Activated naive CD4-positive, alpha-beta T cell treated with anti-CD3 and anti-CD28 coated beads, Interleukin-2, amount 50 U/mL, for 16 hours (primary cell): ENCODE measurements at places on chromosomes 4 and X.

DNA sequence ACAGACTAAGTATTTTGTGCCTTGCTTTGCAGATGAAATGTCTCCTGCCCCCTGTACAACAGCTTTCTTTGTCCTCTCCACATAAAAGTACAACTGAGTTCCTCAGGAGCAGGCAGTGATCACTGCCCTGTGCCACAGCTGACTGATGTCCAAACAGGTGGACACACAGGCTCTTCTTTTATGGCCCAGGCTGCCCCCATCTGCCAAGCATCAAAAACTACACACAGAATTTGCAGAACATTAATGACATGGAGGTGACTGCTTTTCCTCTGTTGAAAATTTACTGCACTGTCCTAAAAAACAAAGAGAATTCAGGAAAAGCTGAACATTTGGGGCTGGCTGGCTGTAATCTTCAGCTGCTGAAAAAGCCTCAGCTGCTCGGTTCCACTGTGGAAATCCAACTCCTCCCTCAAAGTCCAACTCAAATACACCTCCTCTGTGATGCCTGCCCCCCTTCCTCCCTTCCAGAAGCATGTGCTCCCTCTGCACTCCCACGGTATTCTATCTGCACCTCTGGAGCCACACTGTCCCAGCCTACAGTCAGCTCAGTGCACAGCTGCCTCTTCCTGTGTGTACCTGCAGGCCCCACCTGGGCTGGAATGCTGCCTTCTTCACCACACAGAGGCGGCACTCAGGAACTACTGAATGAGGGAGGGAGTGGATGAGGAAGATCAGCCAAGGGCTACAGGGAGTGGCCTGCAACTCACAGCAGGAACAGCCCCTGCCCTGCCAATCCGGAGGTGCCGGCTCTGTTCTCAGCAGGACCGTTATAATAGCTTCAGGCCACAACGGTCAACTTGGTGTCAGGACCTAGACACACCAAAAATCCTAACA lies 10.3 kb downstream of the AFAP1 start:
- no peak for DNase-seq

GRCh38 chr4:118843237-118843636 lies 7.3 kb upstream of the SEC24D start:
- DNase-seq = no peak

DNA sequence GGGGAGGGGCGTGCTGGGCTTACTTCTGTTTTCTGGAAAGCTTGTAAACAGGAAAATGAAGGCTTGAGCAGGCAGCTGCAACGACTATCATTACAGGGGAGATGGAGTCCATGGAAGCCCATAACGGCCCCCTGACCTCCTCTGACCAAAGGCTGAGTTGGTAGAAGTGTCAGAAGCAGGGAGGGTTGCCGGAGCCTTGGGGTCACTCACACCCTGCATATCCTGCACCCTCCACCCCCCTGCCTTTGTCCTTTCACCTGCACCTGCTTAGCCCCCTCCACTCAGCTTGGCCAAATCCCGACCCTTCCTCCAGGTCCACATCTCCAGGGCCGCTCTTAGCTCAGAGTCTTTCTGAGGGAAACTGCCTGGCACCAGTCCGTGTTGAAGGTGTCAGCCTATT lies 12.5 kb upstream of the MSX1 start:
- DNase-seq = no peak

DNA sequence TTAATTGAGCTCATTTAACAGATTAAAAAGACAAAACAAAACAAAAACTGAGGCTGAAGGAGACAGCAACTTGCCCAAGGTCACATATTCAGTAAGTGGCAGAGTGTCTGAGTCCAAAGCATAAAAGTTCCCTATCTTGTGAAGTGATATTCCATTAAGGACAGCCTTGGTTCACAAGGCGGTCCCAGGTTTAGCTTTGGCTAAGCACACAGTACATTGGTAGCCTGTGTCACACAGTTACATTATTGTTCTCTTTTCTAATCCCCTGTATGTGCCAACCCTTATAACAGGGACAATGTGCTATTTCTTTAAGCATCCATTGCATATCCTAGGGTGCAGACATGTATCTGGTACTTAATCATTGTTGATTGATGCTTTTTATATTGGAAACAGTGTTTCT lies 139.9 kb downstream of the NPNT start:
- no peak for DNase-seq
